NCI-H345 (cell line): ENCODE measurements at places on chromosomes 7 and 10.

- peak; percentile 2 for DNase-seq
Measured at GRCh38 chr7:51878865-51879264, 562.3 kb upstream of the COBL start.

GRCh38 chr10:90087197-90088023 is 386.0 kb downstream of the KIF20B start:
- no peak for DNase-seq

DNA sequence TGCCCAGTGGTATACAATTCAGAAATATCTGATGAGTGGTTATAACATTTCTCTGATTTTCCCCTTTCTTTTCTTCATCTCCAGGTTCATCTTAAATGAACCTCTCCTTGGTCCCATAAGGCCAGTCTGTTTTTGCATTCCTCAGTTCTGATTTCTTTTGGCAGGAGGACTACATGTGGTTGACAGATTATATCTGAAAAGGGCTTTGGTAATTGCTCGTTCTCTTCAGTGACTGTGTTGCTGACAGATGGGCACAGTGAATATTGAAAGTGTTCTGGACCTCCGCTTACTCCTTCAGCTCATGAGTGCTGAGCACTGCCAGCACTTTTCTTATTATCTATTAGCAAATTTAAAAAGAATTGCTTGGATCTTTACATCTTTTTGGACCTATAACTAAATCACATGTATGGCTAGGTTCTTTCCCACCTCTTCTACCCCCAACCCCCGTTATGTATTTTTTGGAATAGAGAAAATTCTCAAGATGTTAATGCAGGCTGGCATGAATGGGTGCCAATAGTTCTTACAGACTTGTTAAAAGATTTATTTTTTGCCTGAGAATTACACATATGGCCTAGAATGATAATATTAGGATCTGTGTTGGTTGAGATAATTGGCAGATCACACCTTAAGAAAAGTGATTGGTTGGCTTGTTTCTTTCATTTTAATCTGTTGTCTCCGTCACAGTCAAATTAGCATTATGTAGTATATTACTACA is 323.0 kb downstream of the EXOC4 start:
- no peak for DNase-seq

DNA sequence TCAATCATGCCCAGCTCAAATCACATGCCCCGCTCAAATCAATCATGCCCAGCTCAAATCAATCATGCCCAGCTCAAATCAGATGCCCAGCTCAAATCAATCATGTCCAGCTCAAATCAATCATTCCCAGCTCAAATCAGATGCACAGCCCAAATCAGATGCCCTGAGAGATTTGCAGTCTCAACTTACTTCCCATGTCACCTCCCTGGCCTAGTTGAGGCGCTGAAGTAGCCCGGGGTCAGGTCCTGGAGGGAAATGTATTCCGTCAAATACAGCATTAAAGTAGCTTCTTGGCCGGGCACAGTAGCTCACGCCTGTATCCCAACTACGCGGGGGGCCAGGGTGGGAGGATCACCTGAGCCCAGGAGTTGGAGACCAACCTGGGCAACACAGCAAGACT is 15.7 kb upstream of the PRKAR1B start:
- DNase-seq = no peak

DNA sequence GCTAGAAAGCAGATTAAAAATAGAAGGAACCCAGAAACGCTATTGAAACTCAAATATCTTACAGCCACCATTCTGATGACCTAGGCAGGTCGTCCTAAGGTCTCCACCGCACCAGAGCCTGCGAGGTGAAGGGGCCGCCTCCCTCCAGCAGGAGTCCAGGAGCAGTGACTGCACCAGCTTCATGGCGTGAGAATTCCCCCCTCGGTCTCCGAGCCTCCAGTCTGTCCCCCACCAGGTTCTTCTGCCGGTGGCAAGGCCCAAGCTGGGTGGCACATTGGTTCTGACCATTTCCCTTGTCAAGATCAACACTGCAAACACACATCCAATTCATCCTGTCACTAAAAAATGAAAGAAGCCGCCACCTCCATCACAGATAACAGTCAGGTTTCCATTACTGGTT is 98.7 kb downstream of the DIP2C start:
- DNase-seq = no peak
